ENCODE measurements at places on chromosomes 11 and 22.
A peak's percentile ranks its signal among the peaks of the same experiment; 100 is the strongest.

GRCh38 chr11:102837156-102837555 lies 6.3 kb downstream of the MMP3 start:
- peak; percentile 65 for DNase-seq

- no peak for DNase-seq
Measured at GRCh38 chr11:106708348-106708747, 309.9 kb downstream of the GUCY1A2 start.

DNA sequence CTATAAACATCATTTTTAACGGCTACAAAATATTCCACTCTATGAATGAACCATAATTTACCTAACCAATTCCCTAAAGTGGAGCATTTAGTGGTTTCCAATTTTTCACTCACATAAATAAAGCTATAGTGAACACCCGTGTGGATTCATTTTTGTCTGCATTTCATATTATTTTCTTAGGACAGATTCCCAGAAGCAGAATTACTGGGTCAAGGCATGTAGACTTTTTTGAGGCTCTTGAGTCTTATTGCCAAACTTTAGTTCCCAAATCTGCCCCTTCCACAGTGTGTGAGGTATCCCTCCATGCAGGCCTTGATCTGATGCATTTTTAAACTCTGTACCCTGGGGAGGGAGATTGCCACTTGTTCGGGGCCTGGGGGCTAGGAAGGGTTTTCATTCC lies 198.2 kb downstream of the TENM4 start:
- peak; percentile 21 for DNase-seq

GRCh38 chr11:24609192-24610119 lies 112.6 kb downstream of the LUZP2 start:
- no peak for DNase-seq

DNA sequence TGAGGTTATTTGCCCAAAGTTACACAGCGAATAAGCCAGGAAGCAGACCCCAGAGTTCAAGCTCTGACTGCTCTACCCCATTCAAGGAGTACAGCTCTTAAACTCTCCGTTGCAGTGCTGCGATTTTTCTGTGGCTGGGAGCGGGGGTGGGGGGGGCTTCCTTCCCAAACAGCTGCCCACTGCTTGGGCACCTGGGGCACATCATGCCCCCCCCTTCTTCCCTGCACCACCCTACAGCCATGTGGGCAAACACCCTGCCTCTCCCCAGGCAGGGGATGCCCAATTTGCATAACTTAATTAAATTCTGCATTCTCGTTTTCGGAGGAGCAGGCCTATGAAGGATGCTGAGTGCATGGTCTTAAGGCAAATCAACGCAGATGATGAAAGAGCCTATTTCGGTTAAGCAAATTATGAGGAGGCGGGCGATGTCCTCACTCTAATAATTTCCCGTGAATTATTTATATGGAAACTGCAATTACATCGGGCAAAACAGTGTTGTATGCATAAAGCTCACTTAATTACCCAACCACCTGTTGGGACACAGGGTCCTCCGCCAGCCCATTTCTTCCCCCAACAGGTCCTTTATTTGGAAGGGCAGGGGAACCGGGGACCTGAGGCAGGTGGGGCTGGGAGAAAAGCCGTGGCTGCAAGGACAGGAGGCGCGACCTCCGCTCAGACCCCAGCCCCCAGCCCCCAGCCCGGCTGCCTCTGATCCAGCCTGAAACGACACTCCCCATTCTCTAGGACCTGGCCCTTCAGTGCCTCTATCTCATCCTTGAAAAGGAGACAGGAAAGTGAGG lies 610.5 kb downstream of the BUD13 start:
- no peak for DNase-seq

GRCh38 chr11:73663604-73664495 lies 17.5 kb downstream of the PLEKHB1 start:
- DNase-seq, result no peak

DNA sequence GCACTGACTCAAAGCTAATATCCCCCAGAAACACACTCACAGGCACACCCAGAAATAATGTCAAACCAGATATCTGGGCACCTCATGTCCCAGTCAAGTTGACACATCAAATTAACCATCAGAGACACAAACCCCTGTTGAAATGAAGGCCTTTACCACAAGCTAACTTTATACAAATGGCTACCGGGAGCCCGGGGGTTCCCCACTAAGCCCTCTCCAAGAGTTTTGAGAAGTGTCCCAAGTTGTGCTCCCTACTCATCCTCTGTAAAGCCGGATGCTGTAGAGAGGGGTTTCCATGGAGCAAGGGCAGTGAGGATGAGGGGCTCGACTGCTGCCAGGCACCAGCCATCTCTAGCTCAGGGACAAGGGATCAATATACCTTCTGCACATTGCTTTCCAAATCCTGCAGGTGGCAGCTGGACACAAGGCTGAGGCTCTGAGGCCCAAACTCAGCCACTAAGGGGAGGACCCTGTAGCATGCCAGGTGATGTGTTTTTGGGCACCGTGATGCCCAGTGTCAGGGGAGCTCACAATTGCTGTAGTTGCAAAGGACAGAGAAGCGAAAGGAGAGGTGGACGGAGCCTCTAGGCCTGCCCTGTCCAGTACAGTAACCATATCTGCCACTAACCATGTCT lies 145.7 kb downstream of the TTC17 start:
- no peak for DNase-seq

GRCh38 chr11:133497477-133498140 lies 34.7 kb downstream of the OPCML start:
- no peak for DNase-seq

- no peak for DNase-seq
Measured at GRCh38 chr11:124359566-124359965, 24.7 kb downstream of the OR8B2 start.

DNA sequence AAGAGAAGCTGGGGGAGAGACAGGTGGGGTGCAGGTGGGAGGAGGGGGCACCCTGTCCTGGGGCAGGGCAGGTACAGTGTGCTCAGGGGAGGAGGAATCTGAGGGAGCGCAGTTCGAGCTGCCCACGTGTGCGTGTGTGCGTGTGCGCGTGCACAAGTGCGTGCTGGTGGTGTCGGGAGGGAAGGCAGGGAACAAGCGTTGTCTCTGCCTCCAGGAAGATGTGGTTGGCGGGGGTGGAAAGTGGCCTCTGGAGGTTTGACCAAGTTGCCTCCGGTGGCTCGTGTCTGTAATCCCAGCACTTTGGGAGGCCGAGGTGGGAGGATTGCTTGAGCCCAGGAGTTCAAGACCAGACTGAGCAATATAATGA lies 49.9 kb upstream of the THY1 start:
- DNase-seq, result no peak

DNA sequence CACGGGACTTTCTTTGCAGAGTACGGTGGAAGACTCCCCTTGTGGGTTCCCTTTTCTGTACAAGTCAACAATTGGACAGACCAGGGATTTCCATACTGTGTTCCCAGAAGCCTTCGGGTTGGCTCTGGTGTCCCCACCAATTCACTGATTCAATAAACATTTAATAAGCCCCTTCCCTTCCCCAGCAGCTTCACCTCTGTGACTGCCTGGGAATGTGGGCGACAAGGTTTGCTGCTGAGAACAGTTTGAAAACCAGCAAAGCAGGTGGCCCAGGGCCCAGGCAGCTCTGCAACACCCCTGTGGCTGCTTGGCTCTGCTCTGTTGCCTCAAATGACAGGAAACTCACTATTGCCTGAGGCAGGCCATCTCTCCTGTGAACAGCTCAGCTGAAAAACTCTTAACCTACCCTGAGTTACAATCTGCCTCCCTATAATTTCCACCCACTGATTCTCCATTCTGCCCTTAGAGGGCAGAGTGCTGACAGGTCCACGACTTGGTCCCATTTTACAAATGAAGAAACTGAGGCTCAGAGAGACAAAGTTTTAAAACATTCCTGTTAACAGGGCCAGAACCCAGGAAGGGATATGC lies 10.4 kb downstream of the ADORA2A start:
- no peak for DNase-seq

DNA sequence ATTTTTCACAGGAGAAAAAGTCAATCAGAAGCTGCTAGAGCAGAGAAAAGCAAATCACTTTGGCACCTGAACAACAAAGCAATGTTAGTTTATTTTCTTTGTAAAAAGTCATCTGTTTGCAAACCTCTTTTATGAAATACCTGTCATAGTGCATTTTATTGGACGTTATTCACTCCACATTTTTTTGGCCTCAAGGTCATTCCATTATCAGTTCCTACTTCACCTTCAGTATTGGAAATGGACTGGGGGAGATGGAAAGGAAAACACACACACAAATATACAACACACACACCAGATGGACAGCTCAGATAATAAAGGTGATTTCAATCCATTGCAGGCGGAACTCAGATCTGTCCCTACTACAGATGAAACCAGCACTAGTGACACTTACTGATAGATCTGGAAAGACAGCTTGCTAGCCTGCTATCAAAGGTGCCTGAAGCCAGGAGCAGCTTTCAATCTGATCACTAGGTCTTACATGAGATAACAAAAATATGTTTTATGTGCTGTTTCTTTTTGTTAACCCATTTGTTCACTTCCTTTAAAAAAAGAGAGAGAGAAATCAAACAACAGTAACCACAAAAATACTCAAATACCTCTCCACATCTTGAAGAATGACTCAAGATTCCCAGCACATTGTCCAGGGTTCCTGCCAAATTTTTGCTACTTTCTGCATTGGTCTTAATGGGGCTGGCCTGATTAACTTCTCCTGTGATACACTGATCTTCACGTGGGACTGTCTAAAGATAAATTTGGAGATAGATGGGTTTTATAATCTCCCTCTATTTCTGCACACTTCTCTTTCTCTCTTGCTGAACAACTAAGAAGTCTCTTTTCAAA lies 844.3 kb upstream of the TENM4 start:
- DNase-seq, result peak; percentile 74

DNA sequence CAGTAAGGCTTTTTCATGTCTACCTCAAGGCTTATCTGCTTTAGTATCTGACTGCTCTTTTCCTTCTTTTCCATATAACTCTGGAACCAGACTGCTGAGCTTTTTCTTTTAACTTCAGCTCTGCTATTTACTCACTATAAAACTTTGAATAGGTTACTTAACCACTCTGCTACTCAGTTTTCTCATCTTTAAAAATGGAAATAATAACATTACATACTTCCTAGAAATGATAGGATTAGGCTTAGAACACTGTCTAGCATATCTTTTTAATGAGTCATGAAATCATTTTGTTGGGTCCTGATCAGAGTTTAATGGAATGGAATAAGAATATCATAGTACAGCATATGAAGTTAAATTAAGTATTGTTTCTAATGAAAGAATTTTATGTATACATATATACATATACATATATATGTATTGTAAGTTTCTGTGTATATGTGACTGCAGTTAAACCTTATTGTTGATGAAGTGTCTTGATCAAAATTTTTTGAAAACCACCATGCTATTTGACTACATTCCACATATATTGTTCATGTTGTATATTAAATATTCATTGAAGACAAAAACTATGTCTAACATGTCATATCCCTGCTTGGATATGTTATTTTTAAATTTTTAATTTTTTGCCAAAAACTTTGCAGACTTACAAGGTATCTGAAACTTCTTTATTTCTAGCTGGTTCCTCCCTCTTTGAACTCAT lies 120.2 kb downstream of the METTL15 start:
- peak; percentile 56 for DNase-seq

DNA sequence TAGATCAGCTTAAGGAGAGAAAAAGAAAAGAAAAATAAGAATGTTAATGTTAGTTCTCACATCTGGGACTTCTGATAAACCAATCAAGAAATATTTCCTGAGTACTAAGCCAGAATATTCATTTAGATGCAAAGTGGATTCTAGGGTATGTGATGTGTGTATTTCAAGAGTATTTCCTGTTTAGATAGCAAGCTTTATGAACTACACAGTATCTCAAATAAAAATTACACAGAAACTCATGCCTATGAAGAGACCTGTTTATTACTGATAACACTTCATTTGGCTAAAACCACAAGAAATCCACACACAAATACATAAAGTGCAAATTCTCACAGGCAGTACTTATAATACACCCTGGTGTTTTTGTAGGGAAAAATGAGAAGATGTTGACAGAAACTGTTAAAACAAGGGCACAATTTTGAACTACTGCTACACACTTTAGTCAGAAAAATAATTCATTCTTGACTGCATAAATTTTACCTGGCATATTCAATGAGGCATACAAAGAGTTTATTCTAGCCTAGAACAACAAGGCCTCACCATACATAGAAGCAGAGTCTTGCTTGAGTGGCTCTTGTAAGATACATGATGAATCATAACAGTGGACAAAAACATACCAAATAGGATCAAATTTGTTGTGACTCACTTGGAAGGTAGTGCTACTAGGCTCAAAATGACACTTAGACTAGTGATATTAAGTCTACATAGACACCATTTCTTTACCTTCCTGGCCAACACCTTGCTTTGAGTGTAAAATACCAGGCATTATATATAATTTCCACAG lies 18.8 kb upstream of the P4HA3 start:
- peak; percentile 49 for DNase-seq

GRCh38 chr22:30210235-30210909 lies 36.2 kb downstream of the LIF start:
- DNase-seq, result no peak

GRCh38 chr11:69542314-69543168 lies 61.1 kb downstream of the LINC01488 start:
- no peak for DNase-seq

DNA sequence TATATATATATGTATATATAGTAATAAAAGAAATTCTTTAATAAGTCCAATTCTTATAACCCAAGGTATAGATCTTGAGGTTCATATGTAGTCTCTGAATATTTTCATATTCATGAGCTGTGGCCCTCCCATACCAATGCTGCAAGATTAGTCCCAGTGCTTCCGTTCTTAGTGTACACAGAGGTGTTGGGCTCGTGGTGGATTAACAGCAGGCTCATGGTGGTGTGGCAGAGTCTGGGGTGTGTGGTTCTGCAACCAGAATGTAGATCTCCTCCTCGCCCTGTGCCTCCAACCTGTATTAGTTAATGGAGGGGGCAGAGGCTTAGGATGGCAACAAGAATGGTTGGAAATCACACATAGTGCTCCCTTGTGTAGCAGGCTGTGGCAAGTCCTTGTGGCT lies 16.8 kb downstream of the PRDM10 start:
- no peak for DNase-seq

DNA sequence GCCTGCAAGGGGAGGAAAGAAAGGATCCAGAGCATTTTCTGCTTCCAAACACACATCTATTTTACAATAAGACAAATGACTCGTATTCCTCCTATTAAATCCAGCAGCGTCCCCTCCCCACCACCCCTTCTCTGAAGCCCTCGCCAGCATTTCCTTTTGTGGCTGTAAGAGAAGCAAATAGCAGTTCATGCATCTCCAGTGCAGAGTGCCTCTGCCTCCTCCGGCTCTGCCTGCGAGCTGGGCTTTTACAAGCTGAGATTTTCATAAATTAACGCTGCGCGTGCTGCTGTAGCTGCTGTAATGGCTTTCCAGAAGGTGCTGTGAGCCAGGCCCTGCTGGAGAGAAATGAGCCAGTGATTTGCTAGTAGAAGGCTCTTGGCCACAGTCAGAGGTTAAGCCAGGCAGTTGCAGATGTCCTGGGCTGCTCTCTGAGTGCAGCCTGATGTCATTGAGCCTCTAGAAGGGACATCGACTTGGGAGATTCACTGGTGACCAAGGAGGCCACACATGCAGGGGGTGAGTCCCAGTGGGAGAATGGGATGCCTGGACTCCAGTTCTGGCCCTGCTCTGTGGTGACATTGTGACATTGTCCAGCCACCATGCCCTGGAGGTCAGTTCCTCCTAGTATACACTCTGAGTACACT lies 134.5 kb upstream of the NAV2 start:
- peak; percentile 92 for DNase-seq

GRCh38 chr11:106468086-106468485 lies 390.6 kb downstream of the AASDHPPT start:
- DNase-seq, result peak; percentile 61

GRCh38 chr22:48676266-48677167 lies 1151.2 kb downstream of the BRD1 start:
- no peak for DNase-seq

Data from fibroblast of skin of abdomen (primary cell).